ENCODE measurements at places on chromosomes 4 and X.

- DNase-seq: no peak
Measured at GRCh38 chrX:72141372-72142004, 9.8 kb upstream of the RTL5 start.

DNA sequence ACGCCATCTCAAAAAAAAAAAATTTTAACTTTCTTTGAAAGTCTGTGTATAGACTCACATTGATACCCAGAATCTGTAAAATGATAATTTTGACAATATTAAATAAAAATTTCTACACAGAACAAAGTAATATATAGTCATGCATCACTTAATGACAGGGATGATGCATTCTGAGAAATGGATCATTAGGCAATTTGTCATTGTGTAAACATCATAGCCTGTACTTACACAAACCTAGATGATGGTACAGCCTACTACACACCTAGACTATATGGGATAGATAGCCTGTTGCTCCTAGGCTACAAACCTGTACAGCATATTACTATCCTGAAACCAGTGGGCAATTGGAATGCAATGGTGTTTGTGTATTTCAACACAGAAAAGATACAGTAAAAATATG, 107.7 kb downstream of the BLTP1 start:
- DNase-seq: no peak

DNA sequence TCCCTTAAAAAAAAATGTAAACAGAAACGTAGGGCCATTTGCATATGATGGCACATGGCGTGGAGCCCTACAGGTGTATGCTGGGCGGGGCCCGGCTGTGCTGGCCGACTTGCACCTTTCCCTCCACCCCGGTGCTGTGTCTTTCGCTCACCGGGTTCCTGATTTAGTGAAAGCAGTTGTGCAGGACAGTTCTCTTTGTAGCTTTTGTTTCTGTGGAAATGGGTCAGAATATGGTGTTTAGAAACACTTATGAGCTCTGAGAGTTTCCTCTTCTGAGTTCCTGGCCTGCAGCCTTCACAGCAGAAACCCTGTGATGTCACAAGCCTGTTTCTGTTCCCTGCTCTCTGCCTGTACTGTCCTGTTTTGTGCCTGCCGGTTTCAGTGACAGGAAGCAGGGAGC, 22.5 kb upstream of the MSANTD1 start:
- DNase-seq: no peak

- DNase-seq: no peak
Measured at GRCh38 chr4:170109586-170110284, 20.0 kb upstream of the AADAT start.

DNA sequence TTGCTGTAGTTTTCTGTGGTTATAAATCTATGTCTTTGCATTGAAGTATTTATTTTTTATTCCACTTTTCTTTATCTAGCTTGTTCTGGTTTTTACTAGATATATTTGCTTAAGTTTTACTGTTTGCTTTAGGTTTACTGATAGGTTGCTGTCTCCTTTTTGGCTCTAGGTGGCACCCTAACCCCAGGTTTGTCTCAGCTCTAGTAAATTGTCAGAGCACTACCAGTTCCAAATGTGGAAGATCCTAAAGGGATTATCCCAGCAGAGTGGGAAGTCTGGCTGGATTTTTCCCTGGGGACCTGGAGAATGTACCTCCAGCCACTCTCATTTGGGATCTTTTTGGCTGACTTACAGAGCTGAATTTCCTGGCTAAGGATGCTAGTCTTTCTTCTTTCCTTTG, 106.1 kb downstream of the PBDC1 start:
- DNase-seq: no peak

GRCh38 chr4:84050015-84050414, 449.1 kb downstream of the NKX6-1 start:
- no peak for DNase-seq

DNA sequence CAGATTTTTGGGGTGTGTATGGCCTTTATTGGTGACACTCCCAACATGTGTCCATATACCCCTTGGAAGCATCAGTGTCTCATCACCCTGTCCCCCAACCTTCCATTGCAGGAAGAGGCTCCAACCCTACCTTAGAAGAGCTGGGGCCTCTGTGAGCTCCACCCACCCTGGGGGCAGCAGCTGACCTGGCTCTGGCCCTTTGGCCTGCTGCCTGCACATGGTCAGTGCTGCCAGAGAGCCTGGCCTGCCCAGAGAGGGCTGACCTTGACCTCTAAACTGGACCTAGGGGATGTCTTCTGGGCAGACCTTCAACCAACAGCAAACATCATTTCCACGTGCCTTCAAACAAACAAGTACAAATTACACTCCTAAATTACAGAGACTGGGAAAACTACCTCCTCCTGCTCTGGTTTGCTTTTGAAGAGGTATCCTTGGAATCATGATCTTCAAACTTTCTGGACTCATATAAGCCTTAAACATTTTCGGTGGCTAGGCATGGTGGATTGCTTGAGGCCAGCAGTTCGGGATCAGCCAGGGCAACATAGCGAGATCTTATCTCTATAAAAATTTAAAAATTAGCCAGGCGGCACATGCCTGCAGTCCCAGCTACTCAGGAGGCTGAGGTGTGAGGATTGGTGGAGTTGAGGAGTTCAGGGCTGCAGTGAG, 27.3 kb upstream of the KIAA0232 start:
- no peak for DNase-seq

- DNase-seq: no peak
Measured at GRCh38 chrX:101037231-101037630, 14.7 kb downstream of the TRMT2B start.
